ENCODE measurements at places on chromosomes 5 and 9.

- DNase-seq, result no peak
Observed at GRCh38 chr9:93680443-93681268, 104.3 kb downstream of the PHF2 start.

GRCh38 chr9:98501819-98502218, 206.9 kb downstream of the GABBR2 start:
- DNase-seq, result no peak

GRCh38 chr9:136668983-136669790, 6.5 kb downstream of the EGFL7 start:
- DNase-seq, result no peak

GRCh38 chr5:43231977-43232376, 40.0 kb downstream of the NIM1K start:
- no peak for DNase-seq

- DNase-seq, result no peak
Observed at GRCh38 chr9:102518324-102518723, 476.8 kb upstream of the CYLC2 start.

DNA sequence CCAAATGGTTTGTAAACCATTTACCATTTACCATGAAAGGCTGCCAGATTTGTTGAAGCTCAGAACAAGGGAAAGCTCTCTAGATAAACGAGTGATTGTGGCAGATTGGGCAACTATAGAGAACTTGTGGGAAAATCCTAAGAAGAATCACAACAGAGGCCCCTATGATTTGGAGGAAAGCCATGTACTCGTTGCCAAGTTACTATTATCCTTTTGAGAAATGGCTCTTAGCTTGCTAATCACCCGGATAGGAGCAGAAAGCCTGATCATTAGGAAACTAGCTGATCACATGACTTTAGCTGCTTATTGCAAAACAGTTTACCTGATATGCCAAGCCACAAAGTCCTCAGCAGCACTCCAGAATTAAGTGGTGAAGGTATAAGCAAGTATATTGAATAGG, 23.5 kb upstream of the ATG10 start:
- no peak for DNase-seq

GRCh38 chr5:157509587-157509986, 49.6 kb downstream of the NIPAL4 start:
- DNase-seq, result no peak

DNA sequence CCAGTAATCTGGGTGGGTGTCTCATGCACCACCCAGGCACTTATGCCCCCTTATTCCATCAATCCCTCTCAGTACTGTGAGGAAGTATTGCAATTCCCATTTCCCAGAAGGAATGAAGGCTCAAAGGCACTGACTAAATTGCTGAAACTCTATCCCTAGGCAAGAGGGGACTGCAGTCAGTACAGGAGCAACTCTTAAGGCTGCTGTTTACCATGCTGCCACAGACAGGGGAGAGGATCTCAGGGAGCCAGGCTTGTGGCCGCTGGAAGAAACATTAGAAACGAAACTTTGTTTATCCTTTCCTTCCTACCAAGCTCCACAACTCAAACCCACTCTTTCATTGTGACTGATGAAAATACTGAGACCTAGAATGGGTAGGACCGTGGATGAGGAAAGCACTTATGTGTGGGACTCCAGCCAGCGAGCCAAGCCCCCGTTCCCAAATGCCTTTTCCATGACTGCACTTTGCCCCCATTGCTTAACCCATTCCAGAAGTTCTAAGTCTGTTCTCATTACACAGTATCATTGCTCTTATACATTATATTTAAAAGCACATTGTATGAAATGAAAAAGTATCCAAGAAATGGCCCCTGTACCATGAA, 54.3 kb downstream of the TLE1 start:
- no peak for DNase-seq

- DNase-seq, result no peak
Observed at GRCh38 chr9:21528123-21528808, 46.2 kb upstream of the IFNE start.

All from central memory CD4-positive, alpha-beta T cell (primary cell).